Daoy (cell line): ENCODE measurements at places on chromosomes 2 and 18.

DNA sequence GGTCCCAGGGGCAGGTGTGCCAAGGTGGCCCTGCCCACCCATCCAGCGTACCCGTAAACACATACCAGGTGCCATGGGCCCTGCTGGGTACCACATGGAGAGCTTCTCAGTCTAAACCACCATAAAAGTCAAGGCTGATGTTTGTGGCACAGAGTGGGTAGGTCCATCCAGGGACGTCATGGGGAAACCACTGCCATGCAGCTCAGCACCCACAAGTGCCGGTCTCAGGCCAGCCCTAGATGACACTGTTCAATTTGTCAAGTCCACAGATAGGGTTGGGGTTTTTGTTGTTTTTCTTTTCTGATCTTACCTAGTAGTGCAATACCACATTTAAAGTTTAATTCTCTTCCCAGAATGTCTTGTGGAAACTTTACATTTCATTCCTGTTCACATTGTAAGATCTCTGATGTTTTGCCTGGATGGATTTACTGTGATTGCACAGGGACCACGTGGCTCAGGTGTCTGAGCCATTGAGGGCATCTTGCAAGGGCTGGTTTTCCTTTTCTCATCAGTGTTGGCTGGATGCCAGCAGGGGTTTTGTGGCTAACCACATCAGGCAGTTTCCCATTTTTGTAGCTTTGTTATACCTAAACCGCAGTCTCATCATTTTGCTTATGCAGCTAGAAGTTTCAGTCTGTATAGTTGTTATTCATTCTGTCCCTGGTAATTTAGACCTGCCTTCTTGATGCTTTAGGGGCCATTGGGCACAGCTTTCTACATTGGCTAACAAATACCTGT is 64.7 kb downstream of the STK25 start:
- peak; percentile 85 for DNase-seq

DNA sequence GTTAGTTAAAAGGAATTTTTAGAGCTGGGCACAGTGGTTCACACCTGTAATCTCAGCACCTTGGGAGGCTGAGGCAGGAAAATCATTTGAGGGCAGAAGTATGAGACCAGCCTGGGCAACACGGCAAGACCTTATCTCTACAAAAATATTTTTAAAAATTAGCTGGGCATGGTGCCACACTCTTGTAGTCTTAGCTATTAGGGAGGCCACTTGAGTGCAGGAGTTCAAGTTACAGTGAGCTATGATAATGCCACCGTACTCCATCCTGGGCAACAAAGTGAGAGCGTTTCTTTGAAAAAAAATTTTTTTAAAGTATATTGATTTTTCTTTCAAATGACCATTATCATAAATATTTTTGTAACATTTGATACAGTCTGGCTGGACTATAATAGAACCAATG is 93.6 kb upstream of the FAM117B start:
- peak; percentile 5 for DNase-seq

DNA sequence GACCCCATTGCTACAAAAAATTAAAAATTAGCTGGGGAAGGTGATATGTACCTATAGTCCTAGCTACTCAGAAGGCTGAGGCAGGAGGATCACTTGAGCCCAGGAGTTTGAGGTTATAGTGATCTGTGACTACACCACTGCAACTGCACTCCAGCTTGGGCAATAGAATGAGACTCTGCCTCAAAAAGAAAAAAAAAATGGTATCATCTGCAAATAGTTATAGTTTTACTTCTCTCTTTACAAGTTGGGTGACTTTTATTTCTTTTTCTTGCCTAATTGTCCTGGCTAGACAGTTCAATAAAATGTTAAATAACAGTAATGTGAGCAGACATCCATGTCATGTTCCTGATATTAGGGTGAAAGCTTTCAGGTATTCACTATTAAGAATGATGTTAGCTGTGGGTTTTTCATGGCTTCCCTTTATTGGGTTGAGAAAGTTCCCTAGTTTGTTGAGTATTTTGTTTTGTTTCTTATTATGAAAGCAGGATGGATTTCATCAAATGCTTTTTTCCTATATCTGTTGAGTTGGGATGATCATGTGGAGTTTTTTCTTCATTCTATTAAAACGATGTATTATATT is 24.9 kb upstream of the ACOXL start:
- DNase-seq: no peak

DNA sequence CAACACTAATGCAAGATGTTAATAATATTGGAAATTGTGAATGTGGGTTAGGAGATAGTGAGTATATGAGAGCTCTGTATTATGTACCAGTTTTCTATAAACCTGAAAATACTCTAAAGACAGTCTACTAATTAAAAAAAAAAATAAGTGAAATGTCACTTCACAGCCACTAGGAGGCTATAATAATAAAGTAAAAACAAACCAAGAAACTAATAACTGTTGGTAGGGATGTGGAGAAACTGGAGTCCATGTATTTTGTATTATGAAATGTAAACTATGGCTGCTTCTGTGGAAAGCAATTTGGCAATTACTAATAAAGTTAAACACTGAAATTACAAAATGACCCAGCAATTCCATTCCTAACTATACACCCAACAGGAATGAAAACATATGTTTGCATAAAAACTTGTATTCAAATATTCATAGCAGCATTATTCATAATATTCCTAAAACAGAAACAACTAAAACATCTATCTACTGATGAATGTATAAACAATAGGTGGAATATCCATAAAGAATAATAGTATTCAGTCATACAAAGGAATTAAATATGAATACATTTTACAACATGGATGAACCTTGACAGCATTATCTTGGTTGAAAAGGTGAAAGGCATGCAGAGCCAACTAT is 36.2 kb downstream of the CCDC178 start:
- no peak for DNase-seq

DNA sequence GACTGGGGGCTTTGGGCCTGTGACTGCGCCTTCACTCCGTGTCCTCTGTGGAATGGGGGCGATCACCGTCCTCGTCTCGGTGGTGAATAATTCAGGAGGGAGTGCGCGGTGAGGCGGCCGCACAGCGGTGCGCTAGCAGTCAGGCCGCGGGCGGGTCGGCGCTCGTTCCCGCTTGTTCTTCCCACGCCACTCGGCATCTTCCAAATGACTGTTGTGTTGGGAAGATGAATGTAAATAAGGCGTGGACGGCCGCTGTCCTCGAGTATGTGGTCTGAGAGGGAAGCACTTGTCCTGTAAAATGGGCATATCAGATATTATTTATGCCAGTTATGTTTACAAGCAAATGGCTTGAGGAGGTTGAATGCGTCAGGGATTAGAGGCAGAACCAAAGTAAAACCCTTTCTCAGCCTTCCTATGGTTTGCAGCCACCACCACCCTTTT is 608 bp upstream of the VPS4B start:
- no peak for DNase-seq

DNA sequence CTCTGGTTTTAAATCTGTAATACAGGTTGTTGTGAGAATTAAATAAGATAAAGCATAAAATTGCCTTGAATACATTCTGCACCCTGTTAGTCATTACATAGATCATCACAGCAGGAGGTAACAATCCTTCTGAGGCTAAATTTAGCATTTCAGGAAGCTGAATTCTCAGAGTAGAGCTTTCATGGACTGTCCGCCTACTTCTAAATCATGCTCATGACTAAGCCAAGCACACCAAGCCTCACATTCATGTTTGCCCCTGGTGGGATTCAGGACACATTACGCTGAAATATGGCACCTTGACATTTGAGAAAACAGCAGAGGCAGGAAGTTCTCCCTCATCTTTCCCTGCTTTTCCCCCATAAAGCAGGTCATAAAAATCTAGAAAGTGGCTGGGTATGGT is 16.6 kb upstream of the PIK3C3 start:
- DNase-seq: peak; percentile 46

GRCh38 chr2:237698358-237698694 is 70.9 kb downstream of the LRRFIP1 start:
- no peak for DNase-seq

- DNase-seq: peak; percentile 94
These were observed 5.0 kb upstream of the C18orf32 start for GRCh38 chr18:49491857-49492693.

- no peak for DNase-seq
These were observed 7.9 kb downstream of the REV1 start for GRCh38 chr2:99481941-99482340.

DNA sequence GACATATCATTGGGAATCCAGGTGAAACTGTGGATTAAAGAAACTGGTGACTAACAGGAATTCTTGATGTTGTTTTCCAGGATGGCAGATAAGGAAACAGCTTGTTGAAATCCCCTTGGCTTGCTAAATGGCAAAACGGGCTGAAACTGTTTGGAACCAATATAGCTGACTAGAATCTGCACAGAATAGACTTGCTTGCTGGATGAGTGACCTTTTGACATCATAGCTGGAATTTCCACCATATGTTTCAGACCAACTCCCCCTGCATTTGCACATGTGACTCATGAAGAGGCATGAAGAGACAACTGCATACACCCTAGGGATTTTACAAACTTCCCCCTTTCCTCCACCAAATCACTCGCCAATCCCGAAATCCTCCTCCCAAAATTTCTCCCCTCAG is 87.7 kb upstream of the LYPD1 start:
- DNase-seq: peak; percentile 55

DNA sequence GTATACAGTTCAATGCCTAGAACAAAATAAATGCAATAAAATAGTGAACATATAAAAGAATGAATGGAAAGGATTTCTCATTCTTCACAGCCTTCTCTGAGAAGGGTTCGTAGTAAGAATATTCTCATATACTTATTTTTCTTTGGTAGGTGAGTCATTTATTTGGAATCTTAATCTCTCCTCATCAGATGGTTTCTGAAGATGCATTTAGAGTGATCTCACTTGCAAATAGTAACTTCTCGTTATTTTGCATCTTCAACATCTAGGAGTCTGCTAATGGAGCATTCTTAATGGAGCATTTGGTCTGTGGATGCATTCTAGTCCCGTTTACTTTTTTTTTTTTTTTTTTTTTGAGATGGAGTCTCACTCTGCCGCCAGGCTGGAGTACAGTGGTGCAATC is 3.9 kb downstream of the UBXN4 start:
- peak; percentile 7 for DNase-seq

- no peak for DNase-seq
These were observed 1.6 kb downstream of the GALNT13 start for GRCh38 chr2:153873052-153874048.

- DNase-seq: no peak
These were observed 83.1 kb downstream of the HS6ST1 start for GRCh38 chr2:128235581-128235980.

- DNase-seq: no peak
These were observed 2.0 kb upstream of the RALB start for GRCh38 chr2:120250640-120251039.

GRCh38 chr2:105406221-105406620 is 7.4 kb upstream of the FHL2 start:
- DNase-seq: peak; percentile 73

DNA sequence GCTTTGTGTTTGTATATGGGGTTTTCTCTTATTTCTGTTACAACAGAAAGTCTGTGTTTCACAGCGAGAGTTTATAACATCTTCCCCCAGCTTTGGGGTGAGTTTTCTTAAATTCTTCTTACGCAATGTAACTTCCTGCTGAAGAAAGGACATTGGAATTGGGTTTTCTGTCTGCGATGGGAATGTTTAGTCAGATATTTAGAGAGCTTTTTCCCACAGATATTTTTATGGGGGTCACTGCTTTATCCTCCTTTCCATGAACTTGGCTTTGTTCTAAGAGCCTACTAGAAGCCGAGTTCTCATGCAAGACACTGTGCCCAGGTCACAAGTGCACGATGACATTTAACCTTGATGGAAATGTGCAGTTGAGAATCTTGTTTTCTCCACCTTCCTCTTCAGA is 22.1 kb downstream of the B3GNT2 start:
- DNase-seq: no peak

- DNase-seq: no peak
These were observed 29.4 kb upstream of the ASB1 start for GRCh38 chr2:238397356-238397755.

DNA sequence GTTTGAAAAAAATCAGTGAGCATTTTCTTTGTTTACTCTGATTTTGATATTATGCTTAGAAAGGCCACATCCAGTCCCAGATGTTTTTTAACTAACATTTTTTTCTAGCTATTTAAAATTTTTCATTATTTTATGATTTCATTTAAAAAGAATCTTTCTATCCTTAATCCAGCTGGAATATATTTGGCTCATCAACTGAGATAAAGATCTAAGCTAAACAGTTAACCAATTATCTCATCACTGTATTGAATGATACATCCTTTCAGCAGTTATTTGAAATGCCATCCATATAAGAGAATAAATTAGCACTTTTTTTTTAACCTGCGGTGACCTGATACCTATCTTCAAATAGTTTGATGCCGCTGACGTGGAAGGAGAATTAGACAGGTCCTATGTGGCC is 245.5 kb upstream of the COPS8 start:
- no peak for DNase-seq

DNA sequence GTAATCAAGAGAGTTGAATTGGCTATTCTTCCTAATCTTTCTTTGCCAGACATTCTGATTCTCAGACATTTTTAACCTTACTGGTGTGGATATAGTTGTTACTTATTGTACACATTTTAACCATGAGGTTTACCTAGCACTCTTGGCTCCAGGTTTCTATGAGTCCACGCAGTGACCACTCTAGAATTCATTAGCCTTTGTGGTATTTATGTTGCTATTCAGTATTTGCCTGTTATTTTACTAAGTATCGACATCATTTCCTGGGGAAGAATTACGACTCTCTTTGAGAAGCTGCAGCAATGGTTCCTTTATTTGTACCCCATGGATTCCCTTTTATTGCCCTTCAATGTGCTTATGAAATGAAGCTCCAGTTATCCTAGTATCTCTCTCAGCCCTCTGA is 120.7 kb downstream of the RDH14 start:
- DNase-seq: no peak

- no peak for DNase-seq
These were observed 159.5 kb upstream of the ZNF516 start for GRCh38 chr18:76654577-76654976.

- DNase-seq: no peak
These were observed 300.8 kb downstream of the NDUFA10 start for GRCh38 chr2:239724194-239724849.

- no peak for DNase-seq
These were observed 515.4 kb upstream of the SOX11 start for GRCh38 chr2:5176764-5177163.

- DNase-seq: peak; percentile 65
These were observed 4.9 kb downstream of the UCN start for GRCh38 chr2:27303093-27304025.

- peak; percentile 72 for DNase-seq
These were observed 1.0 kb downstream of the IRS1 start for GRCh38 chr2:226798422-226799210.

DNA sequence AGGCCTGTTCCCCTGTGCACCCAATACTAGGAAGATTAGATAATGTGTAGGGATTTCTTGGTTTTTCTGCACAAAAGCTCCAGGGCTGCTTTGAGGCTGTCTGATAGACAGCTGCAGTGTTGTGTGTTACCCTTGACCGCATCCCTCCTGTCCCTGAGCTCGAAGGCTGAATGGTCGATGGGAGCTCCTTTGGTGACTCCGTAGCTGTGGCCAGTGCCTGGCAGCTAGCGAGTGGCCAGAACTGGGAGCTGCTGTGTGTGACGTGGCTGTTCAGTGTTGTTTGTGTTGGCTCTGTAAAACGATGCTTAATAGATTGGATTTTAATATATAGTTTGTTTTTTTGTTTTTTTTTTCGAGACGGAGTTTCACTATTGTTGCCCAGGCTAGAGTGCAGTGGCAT is 170.0 kb downstream of the AGAP1 start:
- no peak for DNase-seq
